ENCODE measurements at places on chromosomes 1 and 21. TPM values are rescaled to one million over a fixed set of nuclear protein-coding genes. Genes with fewer than 3 reads are reported as not detected.
A peak's percentile ranks its signal among the peaks of the same experiment; 100 is the strongest.

GRCh38 chr1:208446271-208446691 lies 202.1 kb upstream of the PLXNA2 start:
- no peaks in the 10 kb centered on the region for H3K4me1 ChIP-seq
- no peaks in the 10 kb centered on the region for H3K36me3 ChIP-seq
- H3K4me3 ChIP-seq: no peak overlapping the region
- no peak overlapping the region for H3K27ac ChIP-seq
- 0 out of 2 replicates have a peak, but pooled peaks cover 2% of the 10 kb centered on the region for H3K27me3 ChIP-seq

- H3K27ac ChIP-seq: no peak overlapping the region
- no peak overlapping the region for H3K4me3 ChIP-seq
- H3K27me3 ChIP-seq: no peaks in the 10 kb centered on the region
- no peaks in the 10 kb centered on the region for H3K36me3 ChIP-seq
- no peaks in the 10 kb centered on the region for H3K4me1 ChIP-seq
Observed at GRCh38 chr21:36647279-36648093, 51.4 kb upstream of the SIM2 start.

- H3K27me3 ChIP-seq: no peaks in the 10 kb centered on the region
- no peaks in the 10 kb centered on the region for H3K36me3 ChIP-seq
- H3K4me3 ChIP-seq: no peak overlapping the region
Observed at GRCh38 chr21:28148400-28149064, 844.1 kb downstream of the LTN1 start.

DNA sequence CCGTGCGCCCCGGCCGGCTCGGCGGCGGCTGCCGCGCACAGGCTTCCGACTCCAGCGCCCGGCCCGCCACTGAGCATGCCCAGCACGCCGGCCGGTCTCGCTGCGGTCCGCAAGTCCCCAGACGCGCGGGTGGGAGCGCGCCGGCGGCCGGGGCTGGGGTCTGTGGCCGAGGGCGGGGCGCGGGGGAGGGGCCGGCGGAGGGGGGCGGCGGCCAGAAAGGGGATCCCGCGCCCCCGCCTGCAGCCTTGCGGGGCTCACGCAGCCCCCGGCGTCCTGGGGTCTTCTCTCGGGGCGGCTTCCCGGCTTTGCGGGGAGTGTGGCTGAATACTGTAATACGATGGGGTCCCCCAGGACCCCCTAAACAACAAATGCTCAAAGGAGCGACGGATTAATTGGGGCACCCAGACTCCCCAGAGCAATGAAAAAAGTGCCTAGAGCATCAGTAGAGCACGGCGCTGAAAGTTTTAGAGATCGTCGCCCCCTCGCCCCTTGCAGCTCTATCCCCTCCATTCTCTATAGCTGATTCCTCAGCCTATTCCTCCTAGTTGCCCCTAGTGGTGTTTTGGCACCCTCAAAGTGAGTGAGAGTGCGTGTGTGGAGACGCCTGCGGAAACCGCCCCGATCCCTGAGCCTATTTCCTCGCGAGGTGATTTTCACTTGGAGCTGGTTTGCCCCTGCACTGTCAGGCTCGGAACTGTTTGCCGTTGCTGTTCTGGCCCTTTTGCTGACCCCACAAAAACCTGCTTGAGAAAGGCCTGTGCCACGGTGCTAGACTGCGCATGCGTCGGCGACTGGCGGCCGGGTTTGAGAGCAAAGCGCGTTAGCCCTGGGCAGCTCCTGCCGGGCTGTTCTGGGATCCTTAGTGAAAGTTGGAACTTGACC lies at the start of gene VAV3:
VAV3 (minus strand) TSS at position 71 of the 882 bp plus-strand sequence. CDS start 311 bp downstream, outside the sequence.
- H3K4me3 ChIP-seq: peak within 1 kb of the TSS; percentile 87
- H3K36me3 ChIP-seq: no peaks in the 10 kb centered on the region
- DNase-seq: no peak
- peaks cover 10% of the 10 kb centered on the region for H3K4me1 ChIP-seq
- no peaks in the 10 kb centered on the region for H3K27me3 ChIP-seq

DNA sequence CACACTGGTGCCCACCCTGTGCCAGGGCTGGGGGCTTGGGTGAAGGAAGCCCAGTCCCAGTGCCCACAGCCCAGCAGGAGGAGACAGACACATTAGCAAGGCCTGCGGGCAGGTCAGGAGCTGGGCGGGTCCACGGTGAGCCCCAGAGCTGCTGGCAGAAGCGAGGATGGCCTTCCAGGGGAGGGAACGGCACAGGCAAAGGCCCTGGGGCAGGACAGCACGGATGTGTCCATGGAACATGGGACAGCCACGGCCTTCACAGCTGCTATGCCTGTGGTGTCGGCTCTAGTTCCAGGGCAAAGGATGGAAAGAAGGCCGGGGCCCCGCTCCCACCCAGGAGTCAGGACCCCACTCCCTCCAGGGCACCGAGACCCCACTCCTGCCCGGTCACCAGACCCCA lies 165.0 kb upstream of the ARHGEF16 start:
- no peak overlapping the region for H3K4me3 ChIP-seq
- no peak overlapping the region for H3K27ac ChIP-seq
- no peak for DNase-seq
- no peaks in the 10 kb centered on the region for H3K27me3 ChIP-seq
- H3K36me3 ChIP-seq: no peaks in the 10 kb centered on the region
- H3K4me1 ChIP-seq: no peaks in the 10 kb centered on the region

DNA sequence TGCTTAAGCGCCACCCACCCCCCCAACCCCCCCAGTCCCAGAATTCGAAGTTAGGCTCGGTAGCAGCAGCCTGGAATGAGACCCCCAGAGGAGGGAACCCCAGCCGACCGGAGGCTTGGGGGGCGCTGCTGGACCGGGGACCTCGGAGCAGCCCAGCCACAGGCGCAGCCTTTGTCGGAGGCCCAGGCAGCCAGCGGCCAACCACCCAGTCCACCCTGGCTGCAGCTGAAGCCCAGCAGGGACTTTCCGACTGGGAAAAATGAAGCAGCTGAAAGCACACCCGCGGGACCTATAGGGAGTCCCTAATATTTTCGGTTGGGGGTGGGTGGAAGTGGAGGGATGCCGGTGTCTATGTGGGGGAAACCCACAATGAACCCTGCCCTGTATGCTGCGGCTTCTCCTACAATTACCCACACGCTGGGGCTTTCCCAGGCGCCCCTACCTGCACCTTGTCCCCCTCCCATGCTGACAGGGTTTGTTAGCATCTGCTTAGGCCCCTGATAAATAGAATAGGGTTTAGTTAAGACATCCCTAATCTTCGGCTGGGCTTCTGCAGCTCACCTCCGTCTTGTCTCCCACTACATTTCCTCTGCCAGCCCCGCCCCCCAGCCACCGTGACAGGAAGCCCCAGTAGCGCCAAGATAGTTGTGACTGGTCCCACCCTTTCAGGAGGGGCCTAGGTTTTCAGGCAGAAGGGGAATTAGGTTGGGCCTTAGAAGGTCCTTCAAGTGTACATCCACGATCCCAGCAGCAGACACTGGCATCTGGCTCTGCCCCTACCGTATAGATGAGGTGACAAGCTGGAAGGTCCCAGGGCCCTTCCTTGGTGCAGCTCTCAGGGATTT lies 838 bp downstream of the CCDC28B start:
- DNase-seq: peak; percentile 50
- peak overlapping the region; percentile 90 for H3K4me3 ChIP-seq
- H3K27ac ChIP-seq: peak overlapping the region; percentile 89
- H3K36me3 ChIP-seq: peaks cover 11% of the 10 kb centered on the region
- peaks cover 17% of the 10 kb centered on the region for H3K4me1 ChIP-seq

- H3K4me3 ChIP-seq: no peak overlapping the region
- no peak for DNase-seq
- H3K27me3 ChIP-seq: no peaks in the 10 kb centered on the region
- no peak overlapping the region for H3K27ac ChIP-seq
Observed at GRCh38 chr21:46180079-46180722, 4.1 kb downstream of the SPATC1L start.

GRCh38 chr1:200640963-200641401 lies 20.4 kb upstream of the KIF14 start:
- no peak for DNase-seq
- no peaks in the 10 kb centered on the region for H3K36me3 ChIP-seq

- DNase-seq: no peak
- H3K4me1 ChIP-seq: no peaks in the 10 kb centered on the region
- no peak overlapping the region for H3K4me3 ChIP-seq
- no peaks in the 10 kb centered on the region for H3K27me3 ChIP-seq
Observed at GRCh38 chr1:153912349-153912748, 10.4 kb downstream of the GATAD2B start.

GRCh38 chr1:39214714-39214997 lies 10.2 kb downstream of the MACF1 start:
- H3K27ac ChIP-seq: peak overlapping the region; percentile 87
- no peak for DNase-seq
- peak overlapping the region; percentile 85 for H3K4me3 ChIP-seq

DNA sequence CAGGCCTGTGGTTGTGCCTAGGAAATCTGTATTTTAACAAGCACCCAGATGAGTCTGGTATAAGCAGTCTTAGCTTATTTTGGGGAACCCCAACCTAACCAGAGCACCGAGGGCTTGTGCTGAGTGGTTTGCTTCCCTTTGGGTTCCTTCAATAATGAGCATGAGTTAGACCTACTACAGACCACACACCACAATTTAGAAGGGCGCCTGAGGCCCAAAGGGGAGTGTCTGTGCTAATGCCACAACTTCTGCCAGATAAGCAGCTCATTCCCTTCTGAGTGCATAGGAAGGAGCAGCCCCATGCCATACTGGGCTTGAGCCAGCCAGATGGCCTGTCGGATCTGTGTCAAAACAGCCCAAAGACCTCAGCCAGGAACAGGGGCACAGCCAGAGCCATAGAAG lies 15.4 kb upstream of the LSS start:
- DNase-seq: no peak
- no peak overlapping the region for H3K27ac ChIP-seq
- peaks cover 32% of the 10 kb centered on the region for H3K36me3 ChIP-seq
- H3K4me1 ChIP-seq: no peaks in the 10 kb centered on the region

DNA sequence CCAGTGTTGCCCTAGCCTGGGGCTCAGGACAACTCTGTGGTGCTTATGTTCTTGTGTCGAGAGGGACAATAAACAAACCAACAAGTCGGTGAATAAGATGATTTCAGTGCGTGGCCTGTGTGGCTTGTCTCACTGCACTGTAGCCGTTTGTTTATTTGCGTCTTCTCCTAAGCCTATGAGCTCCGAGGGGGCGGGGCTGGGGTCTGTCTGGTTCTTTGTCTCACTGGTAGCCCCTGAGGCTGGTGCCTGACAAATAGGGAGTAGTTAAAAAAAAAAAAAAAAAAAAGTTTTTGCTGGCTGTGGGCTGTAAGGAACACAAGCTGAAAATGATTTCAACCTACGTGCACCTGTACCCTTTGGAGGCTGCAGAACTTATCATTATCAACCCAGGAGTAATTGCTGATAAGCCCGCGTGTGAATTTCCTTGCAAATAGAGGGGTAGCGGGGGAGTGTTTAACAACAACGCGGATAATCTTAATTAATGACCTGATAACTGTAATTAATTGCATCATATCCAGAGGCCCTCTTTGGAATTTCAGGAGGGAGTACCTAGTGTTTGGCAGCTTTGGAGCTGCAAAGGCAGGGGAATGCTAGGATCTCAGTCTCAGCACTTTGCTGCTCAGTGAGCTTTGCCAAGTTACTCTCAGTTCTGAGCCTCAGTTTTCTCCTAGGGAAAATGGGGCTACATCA lies 925 bp upstream of the ARHGEF10L start:
- H3K4me1 ChIP-seq: peaks cover 17% of the 10 kb centered on the region
- H3K27me3 ChIP-seq: peaks cover 5% of the 10 kb centered on the region
- no peak overlapping the region for H3K4me3 ChIP-seq
- DNase-seq: no peak
- H3K27ac ChIP-seq: no peak overlapping the region
- H3K36me3 ChIP-seq: no peaks in the 10 kb centered on the region

GRCh38 chr1:200226969-200227303 lies 182.9 kb downstream of the ZNF281 start:
- no peaks in the 10 kb centered on the region for H3K36me3 ChIP-seq
- H3K4me1 ChIP-seq: peaks cover 6% of the 10 kb centered on the region
- H3K27ac ChIP-seq: no peak overlapping the region
- no peak overlapping the region for H3K4me3 ChIP-seq

DNA sequence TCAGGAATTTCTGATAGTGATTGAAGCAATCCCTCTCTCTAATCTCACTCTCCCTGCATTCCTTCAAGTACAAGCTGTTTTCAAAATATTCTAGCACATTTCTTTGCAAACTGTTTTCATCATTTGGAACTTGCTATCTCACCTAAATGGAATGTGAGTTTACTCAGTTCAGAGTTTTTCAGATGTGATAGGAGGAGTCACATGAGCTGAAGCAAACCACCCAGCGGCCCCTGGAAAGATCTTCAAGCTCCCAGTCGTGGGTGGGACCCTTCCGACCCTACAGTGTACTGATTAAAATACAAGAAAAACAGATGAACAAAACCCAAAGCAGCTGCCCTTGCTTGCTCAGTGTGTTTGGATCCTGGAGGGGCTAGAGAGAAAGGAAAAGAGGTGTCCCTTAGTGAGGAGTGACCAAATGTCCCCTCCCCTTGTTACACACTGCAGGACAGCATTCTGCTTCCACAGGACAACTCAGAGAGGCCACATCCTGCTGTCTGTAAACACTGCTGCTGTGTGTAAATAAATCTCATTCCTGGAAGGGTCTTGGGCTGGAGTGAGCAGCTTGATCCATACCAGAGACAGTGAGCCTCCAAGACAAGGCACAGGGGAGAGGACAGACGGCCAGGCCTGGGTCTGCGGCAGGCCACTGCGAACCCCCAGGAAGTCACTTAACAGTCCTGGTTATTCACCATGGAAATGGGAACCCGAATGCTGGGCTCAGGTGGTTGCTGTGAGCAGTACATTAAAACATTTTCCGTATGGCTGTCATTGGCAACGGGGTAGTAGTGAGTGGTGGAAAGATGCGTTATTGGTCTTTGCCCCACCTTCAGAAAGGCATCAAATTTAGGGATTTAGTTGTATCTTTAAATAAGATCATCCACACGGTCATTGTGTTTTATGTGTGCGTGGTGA lies 229.2 kb downstream of the RHOU start:
- H3K4me1 ChIP-seq: no peaks in the 10 kb centered on the region
- no peaks in the 10 kb centered on the region for H3K36me3 ChIP-seq
- H3K27ac ChIP-seq: no peak overlapping the region
- no peaks in the 10 kb centered on the region for H3K27me3 ChIP-seq
- no peak for DNase-seq

DNA sequence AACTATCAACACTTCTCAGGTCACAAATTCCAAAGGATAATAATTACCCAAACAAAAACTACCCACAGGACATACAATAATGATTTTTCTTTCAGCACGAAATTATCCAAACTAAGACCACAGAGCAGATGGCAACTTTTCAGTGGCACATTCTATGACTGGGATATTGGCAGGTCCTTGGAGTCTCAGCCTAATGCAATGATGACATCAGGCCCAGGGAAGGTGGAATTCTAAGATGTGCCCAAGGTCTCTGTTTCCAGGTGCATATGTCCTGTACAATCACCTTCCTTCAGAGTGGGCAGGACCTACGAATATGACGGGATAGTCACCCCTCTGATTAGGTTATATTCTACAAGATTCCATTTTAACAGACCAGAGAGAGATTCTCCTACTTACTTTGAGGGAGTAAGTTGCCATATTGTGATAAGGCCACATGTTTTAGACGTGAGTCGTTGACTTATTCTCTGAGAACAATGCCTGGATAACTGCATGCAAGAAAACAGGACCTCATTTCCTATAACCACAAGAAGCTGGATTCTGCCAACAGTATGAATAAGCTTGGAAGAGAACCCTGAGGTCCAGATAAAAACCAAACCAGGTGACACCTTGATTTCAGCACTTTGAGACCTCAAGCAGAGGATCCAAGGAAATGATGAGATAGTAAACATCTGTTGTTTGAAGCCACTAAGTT lies 69.9 kb downstream of the ZC3H11B start:
- no peak overlapping the region for H3K27ac ChIP-seq
- H3K27me3 ChIP-seq: no peaks in the 10 kb centered on the region
- no peak overlapping the region for H3K4me3 ChIP-seq
- no peak for DNase-seq
- peaks cover 4% of the 10 kb centered on the region for H3K4me1 ChIP-seq

B3GALT5 gene
- polyA plus RNA-seq: not detected

KIF14 gene
- polyA plus RNA-seq: 12.1 TPM

WLS gene
- polyA plus RNA-seq: not detected

PPM1J gene
- 0.34 TPM for polyA plus RNA-seq

Measured in GM12878 (cell line).